AG09319 (cell line): ENCODE measurements at places on chromosomes 7 and 10.

- peak; percentile 93 for DNase-seq
These were observed 40.1 kb downstream of the PFKP start for GRCh38 chr10:3107426-3107961.

DNA sequence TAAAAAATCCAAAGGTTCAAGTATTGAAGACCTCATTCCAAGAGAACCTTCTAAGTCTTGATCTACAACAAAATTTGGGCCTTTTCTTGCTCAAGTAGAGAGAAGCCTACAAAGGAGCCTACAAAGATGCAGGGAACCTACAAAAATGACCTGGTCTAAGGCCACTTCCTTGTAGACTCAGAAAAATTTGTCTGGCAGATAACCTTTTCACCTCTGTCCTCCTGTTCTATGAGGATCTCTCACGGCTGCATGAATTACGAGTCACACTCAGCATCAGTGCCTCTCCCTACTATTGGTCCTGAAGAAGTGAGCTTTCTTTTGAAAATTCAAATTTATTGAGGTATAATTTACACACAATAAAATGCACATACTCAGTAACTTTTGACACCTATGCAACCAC lies 29.3 kb downstream of the CCNJ start:
- no peak for DNase-seq

- DNase-seq: peak; percentile 85
These were observed at the start of gene ZNF775 for GRCh38 chr7:150378853-150379440. Gene ZNF775 (plus strand): TSS chr7:150379330. CDS start chr7:150388471, 9,141 bp downstream.

DNA sequence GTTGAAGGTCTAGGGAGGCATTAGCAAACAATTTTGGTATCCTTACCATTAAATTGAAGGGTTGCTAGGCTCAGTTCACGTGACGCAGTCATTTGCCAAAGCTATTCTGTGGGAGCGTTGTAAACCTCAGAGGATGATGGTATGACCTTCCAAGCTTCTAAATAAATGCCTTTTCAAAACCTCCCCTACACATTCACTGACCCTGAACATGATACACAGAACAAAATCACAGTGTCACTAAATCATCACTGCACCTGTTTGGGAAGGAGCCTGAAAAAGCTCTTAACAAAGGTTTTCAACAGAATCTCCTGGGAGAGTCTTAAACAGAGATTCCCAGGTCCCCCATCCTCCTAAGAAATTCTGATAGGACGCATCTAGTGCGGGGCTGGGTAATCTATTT lies 13.2 kb upstream of the CCDC172 start:
- no peak for DNase-seq

DNA sequence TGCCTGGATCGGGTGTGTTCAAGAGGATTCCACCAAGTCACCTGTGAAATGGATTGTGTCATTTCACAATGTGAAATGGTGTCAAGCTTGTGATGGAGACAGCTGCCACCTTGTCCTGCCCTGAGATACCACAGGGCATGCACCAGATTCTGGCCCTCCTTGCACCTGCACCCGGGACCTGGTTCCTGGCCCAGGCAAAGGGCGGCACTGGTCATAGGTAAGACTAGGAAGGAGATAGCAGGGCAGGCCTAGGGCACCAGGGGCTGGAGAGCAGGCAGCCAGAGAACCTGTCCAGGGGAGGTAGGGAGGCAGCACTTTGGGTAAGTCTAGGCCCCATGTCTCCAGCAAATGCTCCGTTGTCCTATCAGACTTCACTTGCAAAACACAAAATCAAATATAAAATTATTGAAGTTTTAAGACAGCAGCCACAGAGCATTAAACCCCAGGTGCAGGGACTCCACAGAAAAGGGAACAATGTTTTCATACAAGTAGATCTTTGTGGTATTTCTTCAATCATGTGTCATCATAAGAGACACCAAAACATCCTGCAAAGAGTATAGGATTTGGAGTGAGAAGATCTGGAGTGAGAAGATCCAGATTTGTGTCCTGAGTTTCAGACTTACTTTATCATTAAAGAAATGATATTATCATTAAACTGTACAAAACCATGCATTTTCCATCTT lies 22.7 kb upstream of the ZNF800 start:
- no peak for DNase-seq

DNA sequence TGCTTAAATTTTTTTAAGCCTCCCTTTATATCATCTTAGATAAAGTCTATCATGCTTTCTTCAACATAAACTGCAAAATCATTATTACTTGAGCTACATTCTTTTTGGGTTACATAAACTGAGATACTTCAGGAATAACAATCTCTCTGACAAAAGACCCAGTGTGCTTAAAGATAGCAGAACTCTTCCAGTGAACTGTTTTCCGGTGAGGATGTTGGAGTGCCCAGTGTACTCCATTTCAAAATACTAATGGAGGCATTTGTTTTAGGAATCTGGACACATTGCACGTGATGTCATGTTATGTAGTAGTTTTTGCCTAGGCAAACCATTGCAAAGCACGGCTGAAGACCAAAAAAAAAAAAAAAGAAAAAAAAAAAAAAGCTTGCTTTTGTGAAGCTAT lies 388.2 kb upstream of the CELF2 start:
- no peak for DNase-seq

GRCh38 chr10:91190388-91190870 lies 30.0 kb upstream of the PCGF5 start:
- DNase-seq: peak; percentile 28

DNA sequence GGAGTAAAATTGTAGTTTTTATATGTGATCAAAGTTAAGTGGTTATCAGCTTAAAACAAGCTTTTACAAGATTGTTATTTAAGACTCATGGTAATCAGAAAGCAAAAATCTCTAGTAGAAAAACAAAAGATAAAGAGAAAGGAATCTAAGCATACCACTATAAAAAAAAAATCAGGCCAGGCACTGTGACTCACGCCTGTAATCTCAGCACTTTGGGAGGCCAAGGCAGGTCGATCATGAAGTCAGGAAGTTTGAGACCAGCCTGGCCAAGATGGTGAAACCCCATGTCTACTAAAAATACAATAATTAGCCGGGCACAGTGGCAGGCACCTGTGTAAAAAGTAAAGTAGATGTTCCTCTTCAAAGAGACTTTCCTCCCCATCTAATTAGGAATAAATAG lies 265.9 kb upstream of the NRP1 start:
- no peak for DNase-seq

- DNase-seq: no peak
These were observed 1012.4 kb upstream of the C7orf33 start for GRCh38 chr7:147578196-147578595.

- no peak for DNase-seq
These were observed 599.2 kb upstream of the PCDH15 start for GRCh38 chr10:55400075-55400849.

GRCh38 chr7:44768628-44769371 lies 20.2 kb downstream of the ZMIZ2 start:
- no peak for DNase-seq

DNA sequence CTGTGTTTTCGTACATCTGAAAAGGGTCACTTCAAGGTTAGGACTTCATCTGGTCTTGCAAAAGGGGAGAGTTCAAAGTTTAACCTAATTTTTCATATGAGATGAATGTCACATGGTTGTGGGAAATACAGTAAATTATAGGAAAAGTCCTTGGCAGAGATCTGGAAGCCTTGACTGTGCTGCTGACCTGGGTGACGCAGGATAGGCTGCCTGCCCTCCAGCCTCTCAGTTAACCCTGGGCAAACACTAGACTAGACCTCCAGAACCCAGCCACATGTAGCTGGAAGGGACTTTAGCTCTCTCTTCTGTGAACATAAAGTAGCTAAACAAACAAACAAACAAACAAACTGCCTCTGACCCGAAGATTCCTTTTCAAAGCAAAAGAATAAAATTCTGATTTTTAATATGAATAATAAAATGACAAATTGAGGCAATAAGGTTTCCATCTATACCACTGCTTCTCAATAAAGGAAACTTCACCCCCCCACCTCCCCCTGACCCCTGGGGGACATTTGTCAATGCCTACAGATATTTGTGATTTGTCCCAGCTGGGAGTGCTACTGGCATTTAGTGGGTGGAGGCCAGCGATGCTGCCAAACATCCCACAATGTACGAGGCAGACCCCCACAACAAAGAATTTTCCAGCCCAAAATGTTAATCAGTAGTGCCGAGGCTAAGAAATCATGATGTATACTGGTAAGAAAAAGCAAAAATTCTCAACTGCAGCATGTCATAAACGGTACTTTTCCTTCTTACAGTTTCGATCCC lies 75.2 kb upstream of the PRR15 start:
- no peak for DNase-seq

GRCh38 chr7:131620673-131621609 lies 64.5 kb upstream of the PODXL start:
- DNase-seq: no peak

DNA sequence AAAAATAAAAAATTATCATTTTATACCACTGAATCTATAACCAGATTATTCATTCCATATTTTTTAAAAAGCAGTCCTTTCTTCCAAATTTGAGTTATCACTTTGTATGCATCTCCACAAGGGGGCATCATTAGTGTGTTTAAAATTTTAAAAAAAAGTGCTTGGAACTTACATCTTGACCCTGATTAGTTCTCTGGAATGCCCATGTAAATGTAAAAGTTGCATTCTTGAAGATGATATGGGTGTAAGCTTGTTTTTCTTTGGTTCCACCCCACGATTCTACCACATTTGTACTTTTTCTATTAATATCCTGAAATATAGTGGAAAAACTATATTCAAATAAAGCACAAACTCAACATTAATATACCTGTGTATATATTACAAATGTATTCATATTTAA lies 144.9 kb downstream of the ELAPOR2 start:
- DNase-seq: no peak
